Psoas muscle (tissue), 8 donors: ENCODE measurements at places on chromosomes 3 and 15.

DNA sequence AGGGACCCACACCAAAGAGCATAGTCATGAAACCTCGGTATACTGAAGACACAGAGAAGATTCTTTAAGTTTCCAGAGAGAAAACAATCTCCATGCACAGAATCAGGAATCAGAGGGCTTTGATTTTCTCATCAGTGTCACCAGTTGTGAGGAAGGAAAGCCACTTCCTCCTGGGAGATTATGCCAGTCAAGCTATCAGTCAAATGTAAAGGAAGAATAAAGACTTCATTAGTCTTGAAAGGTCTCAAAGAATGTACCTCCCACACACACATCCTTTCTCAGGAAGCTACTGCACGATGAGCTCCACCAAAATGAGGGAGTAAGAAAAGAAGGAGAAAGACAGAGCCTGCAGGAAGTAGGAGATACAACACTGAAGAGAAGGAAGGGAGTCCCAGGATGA lies 486.3 kb downstream of the SHQ1 start:
- DNase-seq = no peak

- peak; percentile 76 for DNase-seq
Measured at GRCh38 chr3:184687363-184688015, 24.4 kb downstream of the MAGEF1 start.

- DNase-seq = no peak
Measured at GRCh38 chr3:193301433-193301832, 60.4 kb downstream of the PLAAT1 start.

GRCh38 chr15:66620744-66621344 lies 55.0 kb upstream of the LCTL start:
- DNase-seq = no peak

GRCh38 chr3:197368330-197368729 lies 69.9 kb upstream of the DLG1 start:
- DNase-seq = no peak

DNA sequence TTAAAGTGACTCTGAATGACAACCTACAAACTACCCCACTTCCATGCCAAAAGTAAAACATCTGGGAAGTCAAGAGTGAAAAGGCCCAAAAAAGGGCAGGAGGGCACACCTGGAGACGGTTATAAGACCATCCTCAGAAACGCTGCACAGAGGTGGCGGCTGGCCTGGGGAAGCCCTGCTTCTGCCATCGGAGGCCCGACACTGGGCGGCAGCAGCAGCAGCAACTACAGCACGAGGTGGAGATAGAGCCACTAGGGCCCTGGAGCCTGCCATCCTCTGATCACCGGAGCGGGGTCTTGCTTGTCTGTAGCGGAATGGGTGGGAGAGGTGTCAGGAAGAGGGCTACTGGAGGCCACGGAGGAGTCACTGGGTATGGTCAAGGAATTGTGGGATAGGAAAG lies 283.3 kb downstream of the ADAMTS17 start:
- DNase-seq = no peak
